Caki2 (cell line): ENCODE measurements at places on chromosomes 6 and 20. TPM values are rescaled to one million over a fixed set of nuclear protein-coding genes. Genes with fewer than 3 reads are reported as not detected.

The ZNF292 gene
- 9.6 and 10.7 TPM in 2 replicates for total RNA-seq

The ID4 gene
- total RNA-seq: 69.8 and 73.3 TPM in 2 replicates

The SLC22A23 gene
- 3.6 and 10.1 TPM in 2 replicates for total RNA-seq

The SPATA25 gene
- 0.43 TPM in 1 of 2 replicates, not detected in the other for total RNA-seq

The RNF182 gene
- 0.10 TPM in 1 of 2 replicates, not detected in the other for total RNA-seq

The SFTA2 gene
- total RNA-seq: not detected in 2 replicates

The TUBB1 gene
- total RNA-seq: not detected in 2 replicates

The TMEM217 gene
- 0.74 TPM in 1 of 2 replicates, not detected in the other for total RNA-seq

The DNMT3B gene
- 52.7 and 54.1 TPM in 2 replicates for total RNA-seq

The JAG1 gene
- total RNA-seq: 142 and 148 TPM in 2 replicates

The KIAA0408 gene
- 0.14 TPM in 1 of 2 replicates, not detected in the other for total RNA-seq

The ARMH2 gene
- not detected in 2 replicates for total RNA-seq

The DNAH8 gene
- not detected in 2 replicates for total RNA-seq

The RBPJL gene
- total RNA-seq: not detected in 2 replicates
